WERI-Rb-1 (cell line): ENCODE measurements at places on chromosomes 4 and X.

DNA sequence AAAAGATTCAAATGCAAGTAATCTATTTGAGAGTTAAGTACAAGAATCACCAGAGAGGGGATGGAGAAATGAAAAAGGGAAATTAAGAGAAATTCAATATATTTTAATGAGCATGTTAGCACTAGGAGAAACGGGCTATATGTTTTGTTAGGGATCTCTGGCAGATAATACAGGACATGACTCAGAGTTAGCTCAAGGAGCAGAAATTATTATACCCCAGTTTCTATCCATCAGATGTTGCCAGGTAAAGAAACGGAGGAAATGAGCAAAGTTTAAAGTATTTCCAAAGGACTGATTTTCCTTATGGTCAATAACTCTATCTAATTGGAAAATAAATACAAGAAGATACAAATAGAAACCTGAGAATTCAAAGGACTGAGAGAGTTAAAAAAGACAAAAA, 867.6 kb downstream of the TRAM1L1 start:
- DNase-seq, result no peak

DNA sequence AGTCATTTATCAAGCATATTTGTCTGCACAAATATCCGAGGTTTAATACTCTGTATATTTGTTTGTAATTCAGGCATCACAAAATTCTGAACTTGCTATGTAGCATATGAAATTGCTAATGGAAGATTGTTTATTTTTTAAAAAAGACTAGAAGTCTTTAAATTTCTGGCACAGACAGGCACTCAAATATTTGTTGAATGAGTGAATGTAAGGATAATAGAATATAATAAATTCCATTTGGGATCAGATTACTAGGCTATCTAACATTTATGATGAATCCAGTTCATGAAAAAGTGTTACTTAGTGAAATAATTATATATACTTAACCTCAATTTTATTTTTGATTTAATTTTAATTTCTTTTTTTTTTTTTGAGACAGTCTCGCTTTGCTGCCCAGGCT, 30.4 kb upstream of the TEC start:
- no peak for DNase-seq

GRCh38 chr4:106368678-106369077, at the start of gene GIMD1:
TSS of gene GIMD1 (minus strand) at chr4:106368778. CDS start at chr4:106367435, 1,343 bp downstream.
- DNase-seq, result no peak

DNA sequence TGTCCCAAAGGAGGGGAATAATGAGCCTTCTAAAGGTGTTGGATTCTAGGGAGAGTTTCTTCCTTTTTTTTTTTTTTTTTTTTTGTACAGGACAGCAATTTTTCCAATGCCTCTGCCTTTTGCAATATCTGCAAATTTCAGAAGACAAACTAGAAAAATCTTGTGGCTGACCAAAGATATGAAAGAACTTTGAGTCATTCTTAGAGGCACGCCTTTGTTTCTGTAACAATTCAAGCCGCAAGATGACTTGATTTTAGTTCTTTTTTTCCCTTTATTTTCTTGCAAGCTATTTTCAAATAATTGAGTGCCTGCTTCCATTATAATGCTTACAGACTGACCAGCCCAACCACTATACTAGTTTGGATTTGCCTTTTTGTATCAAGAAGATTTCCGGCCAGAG, 47.6 kb upstream of the UXT start:
- DNase-seq, result no peak

GRCh38 chr4:44425614-44426208, 22.9 kb downstream of the KCTD8 start:
- peak; percentile 53 for DNase-seq

- no peak for DNase-seq
Measured at GRCh38 chrX:24334461-24334860, 20.6 kb upstream of the SUPT20HL2 start.

GRCh38 chr4:129046055-129046959, 47.0 kb downstream of the SCLT1 start:
- no peak for DNase-seq

DNA sequence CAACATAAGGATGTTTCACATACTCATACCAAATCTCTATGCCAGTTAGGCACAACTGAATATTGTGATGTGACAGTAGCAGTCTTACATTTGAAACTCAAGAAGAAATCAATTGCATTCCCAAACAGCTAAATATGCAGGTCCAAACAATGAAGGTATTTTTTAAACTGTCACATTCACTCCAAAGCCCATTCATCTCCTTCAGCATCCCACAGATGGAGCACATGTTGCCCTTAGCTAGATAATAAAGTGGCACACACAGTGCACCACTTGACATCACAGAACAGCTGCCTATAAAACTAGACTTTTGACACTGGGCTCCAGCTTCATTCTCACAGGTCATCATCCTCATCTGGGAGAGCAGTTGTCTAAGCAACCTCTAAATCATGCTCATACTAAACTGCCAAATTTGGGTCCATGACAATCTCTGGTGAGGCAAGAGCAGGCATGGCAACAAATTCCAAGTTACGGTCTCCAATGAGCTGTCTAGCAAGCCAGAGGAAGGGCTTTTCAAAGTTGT, 26.2 kb upstream of the ARHGEF6 start:
- DNase-seq, result no peak

GRCh38 chr4:7254736-7255487, 62.6 kb downstream of the SORCS2 start:
- DNase-seq, result peak; percentile 41

DNA sequence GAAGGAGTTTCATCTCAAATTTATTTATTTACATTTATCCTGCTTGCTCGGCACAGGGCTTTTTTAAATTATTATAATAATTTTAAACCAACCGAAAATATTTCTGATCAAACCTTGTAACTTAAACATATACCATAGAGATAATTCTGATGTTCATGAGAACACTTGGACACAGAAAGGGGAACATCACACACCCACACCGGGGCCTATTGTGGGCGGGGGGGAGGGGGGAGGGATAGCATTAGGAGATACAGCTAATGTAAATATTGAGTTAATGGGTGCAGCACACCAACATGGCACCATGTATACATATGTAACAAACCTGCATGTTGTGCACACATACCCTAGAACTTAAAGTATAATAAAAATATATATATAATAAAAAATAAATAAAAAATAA, 2.9 kb downstream of the ANXA5 start:
- DNase-seq, result no peak

GRCh38 chr4:110124711-110125110, 73.7 kb downstream of the ELOVL6 start:
- DNase-seq, result no peak

GRCh38 chrX:39445336-39445735, 644.1 kb downstream of the MID1IP1 start:
- peak; percentile 46 for DNase-seq

GRCh38 chr4:86963697-86964096, 28.9 kb downstream of the AFF1 start:
- DNase-seq, result no peak

- DNase-seq, result no peak
Measured at GRCh38 chrX:138929926-138930582, 218.5 kb upstream of the FGF13 start.

- no peak for DNase-seq
Measured at GRCh38 chr4:175308236-175308635, 390.1 kb downstream of the ADAM29 start.

- no peak for DNase-seq
Measured at GRCh38 chr4:86522349-86522748, 71.8 kb upstream of the PTPN13 start.

DNA sequence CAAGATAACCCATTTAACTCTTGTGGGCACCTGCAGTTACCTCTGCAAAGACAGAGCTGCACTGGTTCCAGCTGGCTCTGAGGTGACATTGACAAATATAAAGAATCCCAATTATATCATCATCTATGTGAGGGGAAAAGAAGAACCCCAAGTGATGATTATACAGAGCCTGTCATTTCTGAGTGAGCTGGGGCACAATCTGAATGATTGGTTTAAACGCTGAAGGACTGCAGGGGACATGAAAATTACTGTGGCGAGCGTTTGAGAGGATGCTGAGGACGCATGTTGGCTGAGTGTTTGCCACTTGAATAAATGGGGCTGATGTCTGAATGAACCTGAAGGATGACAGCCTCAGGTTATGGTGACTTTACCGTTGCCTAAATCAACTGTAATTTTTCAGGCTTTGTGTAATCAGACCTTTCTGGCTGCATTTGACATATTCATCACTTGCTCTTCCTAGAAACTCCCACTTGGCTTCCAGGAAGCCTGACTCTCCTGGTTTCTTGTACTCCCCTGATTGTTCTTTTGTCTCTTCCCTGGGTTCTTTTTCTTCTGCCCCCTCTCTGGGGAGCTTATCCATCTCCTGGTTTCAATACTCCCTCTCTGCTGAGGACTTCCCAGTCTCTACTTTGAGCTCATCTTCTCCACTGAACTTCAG, 4.1 kb upstream of the HSD17B10 start:
- no peak for DNase-seq

DNA sequence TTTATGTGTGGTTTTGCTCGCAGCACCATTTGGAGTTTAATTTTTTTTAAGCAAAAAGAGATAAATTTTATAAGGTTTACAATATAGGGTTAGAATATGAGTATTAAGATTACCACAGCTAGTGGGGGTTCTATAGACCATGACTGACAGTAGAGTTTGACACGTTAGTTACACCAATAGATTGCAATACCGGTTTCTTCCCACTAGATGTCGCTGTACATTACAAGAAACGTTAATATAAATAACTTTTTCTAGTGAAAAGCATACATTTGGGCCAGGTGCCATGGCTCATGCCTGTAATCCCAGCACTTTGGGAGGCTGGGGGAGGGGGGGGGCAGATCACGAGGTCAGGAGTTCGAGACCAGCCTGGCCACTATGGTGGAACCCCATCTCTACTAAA, 433.6 kb downstream of the MAGEB5 start:
- DNase-seq, result no peak

DNA sequence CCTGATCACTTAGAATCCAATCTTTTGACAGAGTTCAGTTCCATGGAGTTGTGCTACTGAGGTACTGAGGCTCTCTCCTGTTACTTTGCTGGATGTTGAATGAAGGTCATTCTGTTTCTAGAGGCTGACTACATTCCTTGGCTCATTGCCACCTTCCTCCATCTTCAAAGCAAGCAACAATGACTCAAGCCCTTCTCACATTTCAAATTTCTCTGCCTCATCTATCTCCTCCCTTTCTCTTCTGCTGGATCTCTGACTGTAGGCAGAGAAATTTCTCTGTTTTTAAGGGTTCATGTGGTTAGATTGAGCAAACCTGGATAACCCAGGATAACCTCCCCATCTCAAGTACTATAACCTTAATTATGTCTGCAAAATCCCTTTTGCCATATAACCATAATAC, 775.4 kb downstream of the STPG2 start:
- no peak for DNase-seq

GRCh38 chr4:176339936-176340761, 20.4 kb downstream of the SPCS3 start:
- no peak for DNase-seq

- no peak for DNase-seq
Measured at GRCh38 chr4:176896211-176896610, 103.5 kb upstream of the VEGFC start.

GRCh38 chr4:37538931-37539330, 147.2 kb downstream of the RELL1 start:
- no peak for DNase-seq

- peak; percentile 11 for DNase-seq
Measured at GRCh38 chrX:55167124-55167803, 52.9 kb upstream of the PAGE5 start.
